H1 (cell line): ENCODE measurements at places on chromosomes 11 and 22.

- DNase-seq: no peak
Measured at GRCh38 chr11:126993599-126993998, 7.0 kb downstream of the KIRREL3 start.

GRCh38 chr11:122156940-122157382, 40.9 kb upstream of the BLID start:
- no peak for DNase-seq

DNA sequence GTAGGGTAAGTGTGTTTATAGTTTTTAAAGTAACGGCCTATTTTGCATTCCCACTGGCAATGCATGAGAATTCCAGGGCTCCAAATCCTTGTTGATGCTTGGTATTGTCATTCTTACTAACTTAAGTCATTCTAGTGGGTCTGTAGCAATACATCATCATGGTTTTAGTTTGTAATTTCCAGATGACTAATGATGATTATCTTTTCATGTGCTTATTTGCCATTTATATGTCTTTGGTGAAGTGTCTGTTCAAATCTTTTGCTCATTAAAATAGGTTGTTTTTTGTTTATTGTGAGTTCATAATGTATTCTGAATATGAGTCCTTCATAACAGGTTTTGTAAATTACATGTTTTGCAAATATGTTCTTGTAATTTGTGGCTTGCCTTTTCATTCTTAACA, 31.2 kb downstream of the MTMR3 start:
- no peak for DNase-seq

GRCh38 chr22:20853236-20853660, 5.4 kb downstream of the PI4KA start:
- no peak for DNase-seq

DNA sequence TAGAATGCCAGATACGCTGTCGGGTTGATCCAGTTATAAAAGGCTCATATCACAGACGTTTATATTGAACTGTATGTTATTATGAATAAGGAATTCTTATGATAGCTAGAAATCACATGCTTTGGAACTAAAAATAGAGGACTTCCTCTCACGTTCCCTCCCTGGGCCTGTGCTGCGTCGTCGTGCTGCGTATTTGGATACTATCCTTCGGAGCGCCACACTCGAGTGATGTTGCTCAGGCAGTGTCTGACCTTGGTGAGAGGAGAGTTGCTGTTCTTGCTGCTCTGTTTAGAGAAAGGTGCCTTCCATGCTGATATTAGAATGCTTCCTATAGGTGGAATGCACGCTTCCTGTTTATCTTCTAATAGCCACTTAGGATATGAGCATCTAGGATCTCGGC, 20.2 kb upstream of the ST14 start:
- no peak for DNase-seq

- DNase-seq: no peak
Measured at GRCh38 chr22:48760481-48761390, 1066.9 kb downstream of the BRD1 start.

DNA sequence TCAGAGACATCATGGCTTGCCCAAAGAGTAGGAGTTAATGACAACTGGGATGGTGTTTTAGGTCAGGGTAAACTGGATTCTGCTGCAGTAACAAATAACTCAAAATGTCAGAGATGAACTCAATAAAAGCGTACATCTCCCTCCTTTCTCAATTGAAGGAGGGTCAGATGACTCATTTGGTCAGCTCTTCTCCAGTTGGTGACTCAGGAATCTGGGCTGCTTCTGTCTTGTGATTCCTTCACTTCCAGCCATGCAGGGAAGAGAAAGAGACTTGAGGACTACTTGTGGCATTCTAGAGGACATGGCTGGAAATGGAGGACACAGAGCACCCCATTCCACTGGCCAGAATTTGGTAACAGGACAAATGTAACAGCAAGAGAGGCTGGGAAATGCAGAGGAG, 3.2 kb upstream of the SYT13 start:
- no peak for DNase-seq

GRCh38 chr11:12968101-12968500, 41.0 kb upstream of the RASSF10 start:
- DNase-seq: no peak

DNA sequence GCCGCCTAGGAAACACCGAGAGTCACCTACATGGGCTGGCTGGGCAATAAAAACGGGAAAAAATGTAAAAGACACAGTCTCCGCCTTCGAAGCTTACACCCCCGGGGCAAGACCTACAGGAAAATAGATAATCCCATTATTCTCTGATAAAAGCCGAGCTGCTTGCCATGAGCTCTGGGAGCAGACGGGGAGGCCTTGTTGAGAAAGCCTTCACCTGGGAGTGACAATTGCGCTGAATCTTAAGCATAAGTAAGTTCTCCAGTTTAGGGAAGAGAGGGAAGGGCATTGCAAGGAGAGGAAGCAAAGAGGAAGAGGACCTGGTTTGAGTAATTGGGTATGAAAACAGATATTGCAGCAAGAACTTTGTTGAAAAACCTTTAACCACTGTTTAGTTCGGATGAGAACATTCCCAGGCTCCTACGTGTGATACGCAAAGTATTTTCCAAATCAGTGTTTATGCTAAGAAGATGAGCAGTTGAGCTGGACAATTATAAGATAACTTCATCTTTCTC, 813 bp upstream of the BTBD10 start:
- no peak for DNase-seq

GRCh38 chr11:111063726-111064517, 181.6 kb upstream of the POU2AF2 start:
- no peak for DNase-seq

- DNase-seq: no peak
Measured at GRCh38 chr11:45847911-45848316, 639 bp downstream of the CRY2 start.

DNA sequence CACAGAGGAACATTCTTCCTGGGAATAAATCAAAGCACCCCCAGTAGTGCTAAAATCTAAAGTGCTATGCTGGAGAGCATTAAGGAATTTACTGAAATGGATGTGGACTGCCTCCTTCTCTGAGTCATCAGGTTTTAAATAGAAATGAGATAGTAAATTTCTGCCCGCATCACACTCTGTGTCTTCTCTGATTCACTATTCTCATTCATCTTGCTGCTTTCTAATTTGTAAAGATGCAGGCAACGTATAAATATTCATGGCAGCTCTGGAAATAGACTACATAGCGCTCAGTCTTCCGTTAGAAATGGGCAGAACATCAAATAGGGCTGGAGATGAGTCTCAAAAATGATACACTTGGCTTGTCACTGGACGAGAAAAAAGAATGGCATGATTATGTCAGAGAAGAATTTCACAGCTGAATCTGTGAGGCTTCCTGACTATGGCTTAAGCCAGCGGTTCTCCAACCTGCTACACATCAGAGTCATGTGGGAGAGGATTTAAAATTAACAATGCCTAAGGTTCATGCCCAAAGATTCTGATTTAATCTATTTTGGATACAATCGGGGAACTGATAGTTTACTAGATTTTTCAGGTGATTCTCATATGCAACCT, 178.2 kb downstream of the LRRC4C start:
- DNase-seq: no peak

DNA sequence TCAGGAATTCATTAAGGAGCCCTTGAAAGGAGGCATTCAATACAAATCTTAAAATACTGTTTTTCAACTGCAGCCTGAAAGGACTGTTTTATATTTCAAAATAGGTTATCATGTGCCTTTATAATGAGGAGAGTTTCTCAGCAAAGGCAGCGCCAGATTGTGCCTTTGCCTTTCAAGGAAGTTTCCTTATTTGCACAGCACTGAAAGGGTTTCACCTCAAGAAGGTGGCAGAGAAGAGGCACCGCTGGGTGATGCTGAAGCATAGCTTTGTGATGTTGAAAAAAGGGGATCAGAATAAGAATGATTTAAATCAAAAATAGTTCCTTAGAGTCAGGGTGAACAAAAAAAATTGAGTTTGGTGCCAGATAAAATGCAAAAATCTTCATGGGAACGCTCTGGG, 601.0 kb upstream of the KIRREL3 start:
- DNase-seq: no peak

DNA sequence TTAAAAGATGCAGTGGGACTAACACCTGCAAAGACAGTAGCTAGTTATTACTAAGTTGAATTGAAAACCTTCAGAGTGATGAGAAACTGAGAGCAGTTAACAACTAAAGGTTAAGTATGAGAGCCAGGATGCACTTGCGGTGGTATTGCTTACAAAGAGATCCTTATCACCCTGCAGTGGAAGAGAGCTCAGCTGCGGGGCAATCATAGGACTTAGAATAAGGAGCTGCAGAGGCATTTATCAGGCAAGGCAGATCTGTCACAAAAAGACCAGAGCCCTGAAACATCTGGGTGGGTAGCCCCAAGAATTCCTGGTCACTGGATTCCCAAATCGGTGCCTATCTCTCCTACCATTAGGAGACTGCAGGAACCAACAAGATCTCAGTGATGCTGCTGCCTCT, 34.3 kb upstream of the CFAP300 start:
- DNase-seq: no peak

- DNase-seq: no peak
Measured at GRCh38 chr11:9716275-9717039, 52.6 kb downstream of the SWAP70 start.

DNA sequence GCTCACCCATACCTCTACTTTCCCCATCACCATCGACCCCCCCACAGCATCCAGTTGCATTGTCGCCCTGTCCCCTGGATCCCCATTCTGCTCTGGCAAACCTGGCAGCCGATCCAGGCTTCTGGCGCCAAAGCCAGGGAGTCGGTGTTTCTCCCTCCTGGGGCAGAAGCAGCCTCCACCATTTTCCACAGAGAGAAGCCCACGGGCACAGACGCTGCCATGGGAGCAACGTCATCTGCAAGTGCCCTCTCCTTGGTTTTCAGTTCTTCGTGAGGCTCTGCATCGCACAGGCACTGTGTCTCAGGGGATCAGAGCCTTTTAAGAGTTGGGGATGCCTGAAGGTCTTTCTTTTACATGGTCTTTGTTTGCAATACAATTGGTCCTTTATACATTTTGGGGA, 2.3 kb downstream of the YPEL4 start:
- DNase-seq: peak; percentile 73

GRCh38 chr11:76181371-76181770, 24.9 kb downstream of the WNT11 start:
- DNase-seq: no peak

- DNase-seq: no peak
Measured at GRCh38 chr11:33268945-33269540, 11.9 kb downstream of the HIPK3 start.

GRCh38 chr11:103585401-103585800, 451.0 kb upstream of the DDI1 start:
- no peak for DNase-seq

DNA sequence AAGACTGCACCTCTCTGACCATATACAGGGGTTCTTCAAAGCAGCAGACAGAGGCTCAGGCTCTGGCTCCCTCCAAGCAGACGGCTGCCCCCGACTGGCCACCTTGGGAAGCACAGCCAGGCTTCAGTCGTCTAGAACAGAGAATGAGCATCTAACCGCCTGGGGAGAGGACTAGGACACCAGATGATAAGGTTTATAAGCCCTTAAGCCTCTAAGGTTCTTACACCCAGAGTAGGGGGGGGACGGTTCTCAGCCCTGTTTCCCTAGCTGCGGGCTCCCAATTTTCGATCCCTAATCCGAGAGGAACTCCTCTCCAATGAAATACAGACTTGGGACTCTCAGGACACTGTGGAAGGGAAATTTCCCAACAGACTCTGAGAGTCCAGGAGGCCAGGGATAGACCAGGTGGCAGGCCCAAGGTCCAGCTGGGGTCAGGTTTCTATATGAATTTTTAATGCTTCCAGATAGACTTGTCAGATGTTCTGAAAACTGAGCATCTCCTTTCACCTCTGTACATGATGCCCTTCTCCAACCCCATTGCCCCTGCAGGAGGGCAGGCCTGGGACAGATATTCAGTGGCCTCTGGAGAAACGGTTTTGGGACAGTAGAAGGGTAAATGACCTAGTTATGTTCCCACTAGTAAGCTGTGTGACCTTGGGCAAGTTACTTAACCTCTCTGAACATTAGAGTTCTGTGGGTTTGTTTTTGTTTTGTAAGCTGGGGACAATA, 20.2 kb downstream of the RTN4RL2 start:
- peak; percentile 97 for DNase-seq

- DNase-seq: no peak
Measured at GRCh38 chr11:19869466-19869865, 156.8 kb downstream of the NAV2 start.

DNA sequence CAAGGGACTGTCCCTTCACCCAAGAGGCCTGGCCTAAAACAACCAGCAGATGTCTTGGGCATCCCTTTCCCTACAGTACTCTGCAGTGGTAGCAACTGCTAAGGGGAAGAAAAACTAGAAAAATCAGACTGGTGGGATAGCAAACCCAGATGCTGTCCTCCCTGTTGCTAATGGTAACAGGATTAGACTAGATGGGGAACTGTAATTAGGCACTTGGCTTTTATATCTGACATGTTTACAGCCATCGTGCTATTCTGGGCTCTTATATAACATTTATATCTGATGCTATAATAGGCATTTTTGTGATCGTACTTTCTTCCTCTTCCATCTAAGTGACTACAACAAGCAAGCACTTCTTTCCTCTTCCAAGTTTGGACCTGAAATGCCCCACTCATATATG, 316.7 kb downstream of the DLG2 start:
- no peak for DNase-seq

GRCh38 chr22:30332551-30332950, 5.8 kb upstream of the TBC1D10A start:
- no peak for DNase-seq
